ENCODE measurements at places on chromosomes 11 and 22.

- H3K36me3 ChIP-seq, result no peaks in the 10 kb centered on the region
- no peak for DNase-seq
- H3K4me3 ChIP-seq, result no peak overlapping the region
- H3K4me1 ChIP-seq, result no peaks in the 10 kb centered on the region
Observed at GRCh38 chr22:21099578-21099977, 53.8 kb downstream of the LRRC74B start.

- H3K27ac ChIP-seq, result peak overlapping the region; percentile 83
- DNase-seq, result no peak
- no peaks in the 10 kb centered on the region for H3K36me3 ChIP-seq
- no peak overlapping the region for H3K4me3 ChIP-seq
- H3K4me1 ChIP-seq, result peaks cover 26% of the 10 kb centered on the region
Observed at GRCh38 chr22:27116312-27117086, 459.1 kb downstream of the MIAT start.

GRCh38 chr11:103228807-103229206 is 119.6 kb downstream of the DYNC2H1 start:
- peaks cover 2% of the 10 kb centered on the region for H3K36me3 ChIP-seq
- no peak for DNase-seq
- no peak overlapping the region for H3K27ac ChIP-seq

DNA sequence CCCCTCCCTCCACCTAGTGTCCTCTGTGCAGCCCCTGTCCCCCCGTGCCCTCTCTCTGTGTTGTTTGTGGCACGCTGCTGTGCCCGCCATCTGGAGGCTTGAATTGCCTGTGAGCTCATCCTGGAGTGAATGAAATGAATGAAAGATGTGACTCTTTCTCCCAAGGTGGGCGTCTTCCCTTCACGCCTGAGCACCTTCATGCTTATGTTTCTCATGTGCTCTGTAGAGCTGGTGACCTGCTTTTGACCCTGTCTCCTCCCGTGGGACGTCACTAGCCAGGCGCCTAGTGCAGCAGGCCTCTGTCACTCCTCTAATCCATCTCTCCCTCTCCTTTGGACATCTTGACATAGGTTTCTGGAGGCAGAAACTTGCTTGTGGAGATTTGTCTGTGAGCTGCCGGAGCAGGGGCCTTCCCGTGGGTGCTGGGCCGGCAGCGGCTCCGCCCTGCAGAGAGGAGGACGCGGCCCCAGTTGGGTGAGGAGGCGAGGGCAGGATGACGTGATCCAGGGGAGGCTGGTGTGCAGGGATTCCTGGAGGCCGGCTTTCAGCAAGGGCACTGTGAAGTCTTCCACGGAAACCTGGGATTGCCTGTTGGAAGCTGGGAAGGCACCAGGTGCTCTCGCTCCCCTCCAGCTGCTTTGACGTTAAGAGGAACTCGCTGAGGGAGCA is 40.6 kb downstream of the MUC6 start:
- H3K27ac ChIP-seq, result peak overlapping the region; percentile 66
- no peaks in the 10 kb centered on the region for H3K4me1 ChIP-seq
- no peak overlapping the region for H3K4me3 ChIP-seq
- peaks cover 8% of the 10 kb centered on the region for H3K36me3 ChIP-seq
